ENCODE measurements at places on chromosomes 3 and 15. TPM values are rescaled to one million over a fixed set of nuclear protein-coding genes. Genes with fewer than 3 reads are reported as not detected.
A peak's percentile ranks its signal among the peaks of the same experiment; 100 is the strongest.

GRCh38 chr15:88391700-88392099 is 75.5 kb downstream of the MRPL46 start:
- no peak for DNase-seq

DNA sequence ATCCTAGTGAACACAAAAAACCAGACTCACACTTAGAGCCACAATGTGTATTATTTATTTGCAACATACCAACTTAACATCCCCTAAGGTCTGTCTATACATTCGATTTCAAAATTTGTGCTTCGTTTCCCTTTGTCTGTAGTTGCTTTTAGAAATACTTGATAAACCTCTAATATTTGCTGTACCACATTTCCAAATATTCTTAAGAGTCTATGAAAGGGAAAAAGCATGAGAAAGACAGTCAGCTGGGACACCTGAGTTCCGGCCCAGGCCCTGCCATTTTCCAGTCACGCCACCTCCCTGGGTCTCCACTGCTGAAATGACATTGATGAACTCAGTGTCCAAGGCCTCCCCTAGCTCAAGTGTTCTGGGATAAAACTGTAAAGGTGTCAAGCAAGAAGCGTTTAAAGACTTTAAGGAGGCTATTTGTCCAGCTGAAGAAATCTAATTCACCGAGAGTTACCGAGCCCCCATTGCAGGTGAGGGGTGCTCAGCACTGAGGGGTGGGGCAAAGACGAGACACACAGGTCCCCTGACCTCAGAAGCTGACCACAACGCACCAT is 26.6 kb downstream of the LRRC2 start:
- DNase-seq = no peak

The LDHAL6B gene
- not detected for total RNA-seq

GRCh38 chr3:61452535-61453090 is 108.8 kb upstream of the PTPRG start:
- DNase-seq = no peak

DNA sequence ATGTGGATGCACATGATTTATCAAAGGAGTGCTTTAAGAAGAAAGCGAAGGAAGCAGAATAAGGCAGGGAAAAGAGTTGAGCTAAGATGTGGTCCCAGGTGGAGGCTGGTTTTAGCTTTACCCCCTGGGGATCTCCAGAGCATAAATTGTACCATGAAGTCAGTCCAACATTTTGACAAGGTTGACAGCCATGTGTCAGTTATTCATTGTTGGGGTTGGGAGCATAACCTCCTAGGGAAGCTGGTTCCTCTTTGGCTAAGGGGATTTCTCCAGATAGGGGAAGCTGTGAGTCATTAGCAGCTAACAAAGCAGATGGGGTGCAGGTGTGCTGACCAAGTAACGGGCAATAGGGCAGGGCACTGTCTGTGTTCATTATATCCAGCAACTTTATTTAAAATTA is 123.7 kb upstream of the IGSF10 start:
- no peak for DNase-seq

- no peak for DNase-seq
These were observed 77.9 kb downstream of the RPN1 start for GRCh38 chr3:128572644-128573105.

DNA sequence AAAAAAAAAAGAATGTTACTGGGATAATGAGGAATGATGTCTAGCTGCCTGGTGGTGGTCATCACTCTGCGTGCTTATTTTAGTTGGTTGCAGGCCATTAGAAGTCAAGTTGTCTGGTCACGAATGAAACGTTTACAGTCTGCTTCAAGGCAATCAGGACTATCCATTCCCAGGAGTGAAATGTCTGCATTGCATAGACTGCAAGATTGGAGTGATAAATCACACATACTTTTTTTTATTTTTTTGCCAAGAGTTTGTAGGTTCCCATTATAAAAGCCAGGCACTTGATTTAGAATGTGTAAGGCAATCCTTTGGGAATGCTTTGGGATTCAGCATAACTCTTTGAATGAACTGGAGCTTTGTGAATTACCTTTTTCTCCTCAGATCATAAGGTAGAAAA is 132.3 kb downstream of the STAC start:
- DNase-seq = no peak

DNA sequence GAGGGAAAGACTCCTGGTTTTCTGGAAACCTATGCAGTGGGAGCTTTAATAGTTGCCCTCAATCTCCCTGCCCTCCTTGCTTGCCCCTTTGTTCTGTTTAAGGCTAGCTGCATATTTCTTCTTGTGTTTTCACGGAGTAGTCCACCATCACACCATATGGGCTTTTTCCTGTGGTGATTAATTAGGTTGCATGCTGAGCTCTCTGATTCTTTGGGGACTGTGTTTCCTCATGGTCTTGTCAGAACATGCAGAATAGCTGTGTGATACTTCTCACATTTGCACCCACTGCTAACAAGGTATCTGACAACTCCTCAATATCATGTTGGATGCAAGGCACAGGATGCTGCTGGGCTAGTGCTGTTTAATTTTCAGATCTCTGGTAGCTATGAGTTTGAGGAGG is 139.6 kb downstream of the PTPRG start:
- no peak for DNase-seq

The RLBP1 gene
- 2.3 TPM for total RNA-seq

- DNase-seq = no peak
These were observed 60.8 kb upstream of the ZBTB38 start for GRCh38 chr3:141307351-141308059.

DNA sequence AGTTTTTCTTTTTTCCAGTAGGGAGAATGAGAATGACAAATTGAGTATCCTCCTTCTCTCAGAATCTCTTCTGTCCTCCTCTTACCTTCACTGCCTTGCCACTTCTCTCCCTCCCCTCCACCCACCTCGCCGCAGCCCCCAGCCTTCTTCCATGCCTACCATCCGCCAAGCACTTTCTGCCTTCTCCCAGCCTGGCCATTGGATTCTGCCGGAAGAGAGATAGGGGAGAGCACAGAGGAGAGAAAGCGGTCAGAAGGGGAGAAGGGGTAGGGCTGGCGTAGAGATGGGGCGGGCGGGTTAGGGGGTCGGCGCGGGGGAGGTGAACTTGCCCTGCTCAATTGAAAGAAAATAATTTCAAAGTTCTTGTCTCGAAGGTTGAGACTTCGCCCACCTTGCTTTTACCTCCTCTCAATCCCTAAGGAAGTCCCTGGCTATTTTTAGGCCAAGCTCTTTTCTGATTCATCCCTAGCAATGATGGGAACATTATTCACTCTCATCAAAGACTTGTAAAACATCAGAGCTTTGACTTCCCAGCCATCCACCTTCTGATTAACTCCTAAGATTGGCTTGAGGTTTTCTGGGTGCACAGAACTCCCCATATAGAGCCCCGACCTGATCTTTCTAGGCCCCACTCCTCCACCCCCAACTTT is 811 bp downstream of the C3orf52 start:
- no peak for DNase-seq

DNA sequence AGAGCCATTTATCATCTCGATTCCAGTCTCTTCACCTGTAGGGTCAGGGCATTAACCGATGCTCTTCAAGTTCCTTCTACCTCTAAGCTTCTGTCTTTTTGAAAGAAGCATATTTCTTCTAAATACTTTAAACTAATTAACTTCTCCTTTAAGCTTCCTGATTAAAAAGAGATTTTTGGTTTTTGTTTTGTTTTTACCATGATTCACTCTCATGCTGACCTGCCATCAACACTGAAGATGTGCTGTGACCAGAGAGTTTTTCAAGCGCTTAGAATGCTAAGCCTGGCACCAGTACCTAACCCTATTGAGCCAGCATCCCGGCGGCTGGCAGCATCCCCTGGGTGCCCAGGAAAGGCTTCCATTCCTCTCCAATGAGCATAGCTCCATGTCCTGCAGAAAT is 89.3 kb downstream of the FOXP1 start:
- no peak for DNase-seq

DNA sequence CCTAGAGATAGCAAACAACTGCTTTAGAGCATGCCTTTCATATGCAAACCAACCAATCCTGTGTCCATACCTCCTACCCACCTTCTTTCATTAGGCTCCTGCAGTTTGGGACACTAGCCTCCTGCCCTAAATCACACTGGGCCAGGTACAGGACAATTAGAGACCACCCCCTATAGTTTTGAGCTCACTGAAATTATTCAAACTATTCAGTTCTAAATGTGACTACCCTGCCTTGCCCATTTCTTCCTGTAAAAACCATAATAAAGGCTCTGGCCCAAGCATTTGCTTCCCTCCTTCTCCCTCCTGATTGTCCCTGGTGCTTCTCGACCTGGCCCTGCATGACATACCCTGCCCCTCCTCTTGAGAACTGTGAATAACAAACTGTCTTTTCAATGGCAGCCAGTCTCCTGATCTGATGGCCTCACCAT is 31.4 kb upstream of the LRIG1 start:
- DNase-seq = no peak

- DNase-seq = no peak
These were observed 32.9 kb upstream of the FBLN2 start for GRCh38 chr3:13515786-13516759.

GRCh38 chr15:60917461-60918145 is 311.5 kb downstream of the RORA start:
- peak; percentile 30 for DNase-seq

DNA sequence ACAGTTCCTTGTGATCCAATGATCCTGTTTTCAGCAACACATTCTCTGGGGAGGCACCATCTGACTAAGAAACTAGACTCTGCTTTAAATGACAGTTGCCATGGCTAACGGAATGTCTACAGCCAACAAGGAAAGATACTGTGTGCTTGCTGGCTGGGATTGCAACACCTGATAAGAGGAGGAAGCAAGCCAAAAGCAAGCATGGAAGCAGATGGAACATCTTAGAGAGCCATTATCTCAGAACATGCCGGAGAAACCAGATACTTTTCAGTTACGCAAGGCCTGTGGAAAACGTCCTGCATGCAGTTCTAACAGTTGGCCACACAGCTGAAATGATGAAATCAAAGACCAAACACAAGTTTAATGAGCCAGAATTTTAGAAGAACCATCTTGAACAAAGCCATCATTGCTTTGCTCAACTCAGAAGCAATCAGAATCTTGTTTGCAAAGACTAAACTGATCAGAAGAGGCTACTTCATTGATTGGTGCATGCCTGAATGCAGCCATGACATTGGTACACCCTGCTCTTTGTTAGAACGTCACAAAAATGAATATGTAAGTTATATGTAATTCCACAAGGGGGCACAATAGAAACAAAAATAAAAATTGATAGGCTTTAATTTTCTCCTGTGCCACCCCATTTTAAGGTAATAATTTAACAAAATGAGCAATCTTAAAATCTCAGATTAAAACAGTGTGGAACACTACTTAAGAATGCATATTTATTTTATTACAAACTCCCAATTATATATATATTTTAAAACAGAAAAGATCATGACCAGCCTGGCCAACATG is 50.8 kb downstream of the GXYLT2 start:
- DNase-seq = no peak

DNA sequence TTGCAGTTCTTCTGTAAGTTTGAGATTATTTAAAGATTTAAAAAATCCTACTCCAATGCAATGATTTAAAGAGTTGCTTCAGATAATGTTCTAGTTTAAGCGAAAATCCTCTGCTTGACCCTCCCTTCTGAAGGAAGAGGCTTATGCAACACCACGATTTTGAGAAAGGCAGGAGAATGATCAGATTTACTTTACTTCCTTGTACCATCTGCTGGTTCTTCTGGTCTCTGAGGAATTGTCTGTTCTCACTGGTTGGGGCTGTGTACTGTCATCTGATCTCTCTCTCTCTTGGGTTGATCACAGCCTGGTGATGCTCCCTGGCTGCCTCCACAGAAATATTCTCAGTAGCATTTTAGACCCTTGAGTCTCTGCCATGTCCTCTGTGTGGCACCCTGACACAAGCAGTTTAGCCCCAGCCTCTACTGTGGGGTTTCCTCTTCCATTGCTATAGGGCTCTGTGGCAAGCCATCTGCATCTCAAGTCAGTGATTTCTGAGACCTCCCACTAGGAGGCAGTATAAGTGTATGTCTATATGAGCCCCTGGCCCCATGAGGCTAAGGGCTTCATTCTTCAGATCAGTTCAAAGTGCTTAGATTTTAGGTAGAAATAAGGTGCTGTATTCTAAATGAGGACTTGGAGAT is 50.8 kb upstream of the PLAAT1 start:
- no peak for DNase-seq

DNA sequence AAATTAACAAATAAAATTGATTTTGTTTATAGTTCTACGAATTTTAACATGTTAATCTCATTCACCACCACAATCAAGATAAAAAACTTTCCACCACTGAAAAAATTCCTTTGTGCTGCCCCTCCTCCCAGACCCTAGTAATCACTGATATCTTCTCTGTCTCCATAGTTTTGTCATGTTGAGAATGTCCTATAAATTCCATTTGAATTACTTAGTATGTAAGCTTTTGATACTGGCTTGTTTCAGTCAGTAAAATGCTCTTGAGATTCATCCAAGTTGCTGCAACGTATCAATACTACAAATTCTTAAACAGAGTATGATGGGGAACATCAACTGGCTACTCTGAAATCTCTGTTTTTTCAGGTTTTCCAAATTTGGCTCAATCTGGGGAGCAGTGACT is 129.6 kb downstream of the CTNNB1 start:
- DNase-seq = no peak

The VGLL4 gene
- 86.1 TPM for total RNA-seq

DNA sequence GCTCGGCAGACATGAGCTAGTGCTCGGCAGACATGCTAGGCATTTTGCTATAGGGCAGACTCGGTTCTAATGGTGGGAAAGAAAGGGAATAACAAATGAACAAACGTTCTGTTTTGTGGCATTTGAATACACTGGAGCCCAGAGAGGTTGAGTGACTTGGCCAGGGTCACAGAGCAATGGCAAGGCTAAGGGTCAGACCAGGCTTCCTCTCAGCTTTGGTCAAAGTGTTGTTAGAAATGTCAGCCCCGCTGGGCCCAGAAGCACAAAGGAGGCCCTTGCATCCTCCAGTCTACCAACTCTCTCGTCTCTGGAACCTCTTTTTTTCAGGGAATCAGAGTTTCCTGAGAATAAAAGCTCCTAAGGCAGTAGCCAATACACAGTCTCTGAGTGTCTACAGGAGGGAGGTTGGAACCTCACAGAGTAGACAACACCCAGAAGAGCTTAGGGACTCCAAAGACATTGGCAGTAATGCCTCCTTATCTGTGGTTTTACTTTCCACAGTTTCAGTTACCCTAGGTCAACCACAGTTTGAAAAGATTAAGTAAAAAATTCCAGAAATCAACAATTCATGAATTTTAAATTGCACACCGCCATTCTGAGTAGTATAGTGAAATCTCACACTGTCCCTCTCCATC is 47.3 kb downstream of the SSUH2 start:
- DNase-seq = no peak

DNA sequence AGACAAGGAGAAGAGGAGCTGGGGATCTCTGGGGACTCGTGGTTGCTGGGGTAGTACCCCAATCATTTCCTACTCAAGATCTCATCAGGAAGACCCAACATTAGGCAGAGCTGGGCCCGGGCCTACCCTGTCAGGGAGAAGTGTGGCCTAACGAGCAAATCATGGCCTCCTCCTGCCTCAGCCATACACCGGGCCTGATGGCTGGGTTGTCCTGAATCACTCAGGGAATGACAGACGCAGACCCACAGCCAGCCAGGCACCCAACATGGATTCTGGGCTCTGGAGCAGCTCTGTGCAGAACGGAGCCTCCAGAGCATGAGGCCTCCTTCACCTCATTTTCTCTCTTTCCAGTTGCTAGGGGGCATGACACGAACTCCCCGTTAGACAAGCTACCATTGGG is 19.7 kb downstream of the ITGA11 start:
- DNase-seq = no peak
